ENCODE measurements at places on chromosomes 3 and 15.

DNA sequence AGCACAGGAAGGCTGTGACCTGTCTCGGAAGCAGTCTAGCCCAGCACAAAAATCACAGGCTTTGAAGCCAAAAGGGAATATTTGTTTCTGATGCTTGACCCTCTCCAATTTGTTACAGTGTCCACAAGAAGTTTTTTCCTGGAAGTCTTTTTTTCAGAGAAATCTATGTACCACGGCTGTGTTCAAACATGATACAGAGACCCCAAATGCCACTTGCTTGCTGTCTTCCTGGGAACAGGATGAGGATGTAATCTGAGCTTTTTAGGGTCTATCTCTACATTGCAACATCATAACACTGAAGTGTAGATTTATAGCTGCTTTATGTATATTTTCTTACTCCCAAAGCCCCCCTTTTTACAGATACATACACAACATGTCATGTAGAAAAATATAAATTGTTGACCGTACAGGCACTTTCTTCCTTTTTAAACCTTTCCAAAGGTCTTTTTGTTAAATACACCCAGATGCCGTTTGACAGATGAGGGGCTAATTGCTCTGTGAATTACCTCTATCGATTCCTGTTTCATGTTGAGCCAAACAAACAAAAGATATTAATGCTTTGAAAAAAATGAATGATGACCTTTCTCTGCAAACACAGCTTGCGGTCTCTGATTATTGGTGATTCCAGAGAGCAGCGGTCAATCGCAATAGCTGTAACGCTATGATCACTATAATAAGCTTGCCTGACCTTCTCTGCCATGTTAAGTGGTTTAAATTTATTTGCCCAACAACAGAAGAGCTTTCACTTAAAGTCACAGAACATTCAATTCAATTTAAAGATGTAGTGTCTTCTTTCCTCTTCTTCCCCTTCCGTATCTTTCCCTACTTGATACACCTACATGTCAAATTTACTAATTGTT, 875.9 kb upstream of the NR2F2 start:
- DNase-seq = no peak

DNA sequence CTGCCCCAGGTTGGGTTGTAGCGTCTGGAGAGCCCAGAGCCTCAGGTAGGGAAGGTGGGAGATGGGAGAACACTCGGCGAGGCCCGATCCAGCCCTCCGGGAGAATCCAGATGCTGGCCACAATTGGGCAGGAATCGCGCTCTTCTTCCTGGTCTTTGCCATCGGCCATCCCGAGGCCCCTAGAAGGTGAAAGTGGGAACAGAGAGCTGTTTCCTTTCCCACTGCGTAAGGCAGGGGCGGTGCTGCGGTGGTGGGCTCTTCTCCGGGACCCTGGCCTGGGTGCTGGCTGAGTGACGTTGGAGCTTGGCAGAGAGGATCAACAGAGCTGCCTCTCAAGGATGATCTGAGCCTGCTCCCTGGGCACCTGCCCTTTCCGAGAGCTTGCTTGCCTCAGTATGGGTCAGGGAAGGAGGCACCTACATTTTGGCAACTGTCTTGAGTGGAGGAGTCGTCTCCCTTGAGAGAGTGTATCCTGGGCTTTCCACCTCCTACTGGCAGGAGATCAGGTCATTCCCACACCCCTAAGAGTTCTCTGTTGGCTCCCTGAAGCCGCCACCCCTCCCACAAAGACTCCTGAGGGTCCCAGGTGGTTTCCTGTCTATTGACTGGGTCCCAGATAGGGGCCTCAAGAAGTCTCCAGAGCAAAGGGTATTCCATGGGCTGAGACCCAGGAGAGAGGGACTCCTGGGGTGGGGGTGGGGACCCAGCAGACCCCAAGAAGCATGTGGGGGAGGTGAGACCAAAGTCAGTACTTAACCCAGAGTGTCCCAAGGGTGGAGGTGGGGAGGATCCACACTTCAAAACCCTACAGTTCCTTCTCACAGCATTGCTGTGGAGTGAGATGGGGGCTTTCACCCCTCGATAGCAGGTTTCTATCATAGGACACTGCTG, 1.6 kb downstream of the C15orf39 start:
- no peak for DNase-seq

GRCh38 chr15:75109021-75109735, 85.8 kb downstream of the PPCDC start:
- no peak for DNase-seq

- DNase-seq = no peak
These were observed 107.9 kb downstream of the P3H2 start for GRCh38 chr3:190012784-190013183.

DNA sequence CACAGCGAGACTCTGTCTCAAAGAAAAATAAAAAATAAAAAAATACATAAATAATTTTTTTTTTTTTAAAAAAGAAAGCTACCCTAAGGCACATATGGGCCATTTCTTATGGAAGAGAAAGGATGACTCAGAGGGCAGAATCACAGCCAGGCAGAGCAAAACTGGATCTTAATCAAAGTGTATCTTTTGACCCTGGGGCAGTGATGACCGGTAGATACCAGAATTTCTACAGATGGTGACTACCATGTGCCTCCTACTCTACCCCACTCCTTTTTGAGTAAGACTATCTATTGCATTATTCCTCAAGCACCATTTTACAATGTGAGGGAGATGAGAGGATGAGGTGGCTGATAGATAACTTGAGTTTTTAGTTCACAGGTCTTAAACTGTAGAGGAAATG, 26.0 kb downstream of the TARS3 start:
- DNase-seq = no peak

GRCh38 chr15:100612539-100612938, 10.2 kb downstream of the ASB7 start:
- no peak for DNase-seq

DNA sequence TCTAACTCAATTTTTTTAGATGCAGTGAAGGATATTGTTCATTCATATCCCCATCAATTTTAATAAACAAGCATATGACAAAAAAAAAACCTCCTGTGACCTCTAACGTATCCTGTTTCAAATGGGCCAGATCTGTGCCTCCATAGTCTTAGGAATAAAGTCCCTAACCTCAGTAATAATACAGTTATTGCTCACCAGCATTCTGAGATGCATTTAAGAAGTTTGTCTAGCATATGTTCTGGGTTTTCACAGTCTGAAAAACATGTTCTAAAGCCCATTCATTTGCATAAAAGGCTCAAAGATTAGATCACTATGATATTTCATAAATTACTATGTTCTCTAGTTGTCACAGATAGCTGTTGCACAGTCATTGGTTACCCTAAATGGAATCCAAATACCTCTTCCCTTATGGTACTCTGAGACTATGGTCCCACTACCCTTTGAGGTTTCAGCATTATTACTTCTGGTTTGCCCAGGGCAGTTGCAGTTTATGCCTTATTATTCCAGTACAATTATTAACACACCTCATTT, 190.1 kb downstream of the ZIC4 start:
- DNase-seq = no peak

DNA sequence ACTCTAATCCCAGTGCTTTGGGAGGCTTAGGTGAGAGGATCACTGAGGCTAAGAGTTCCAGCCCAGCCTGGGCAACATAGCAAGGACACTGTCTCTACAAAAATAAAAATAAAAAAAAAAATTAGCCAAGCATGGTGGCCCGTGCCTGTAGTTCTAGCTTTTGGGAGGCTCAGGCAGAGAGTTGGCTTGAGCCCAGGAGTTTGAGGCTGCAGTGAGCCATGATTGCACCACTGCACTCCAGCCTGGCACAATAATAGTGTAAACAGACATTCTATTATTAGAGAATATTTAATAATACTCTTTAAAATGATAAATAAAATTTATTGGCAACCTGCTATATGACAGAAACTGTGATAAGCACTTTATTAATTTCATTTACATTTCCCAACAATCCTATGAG, 908.9 kb downstream of the TUSC7 start:
- DNase-seq = no peak

DNA sequence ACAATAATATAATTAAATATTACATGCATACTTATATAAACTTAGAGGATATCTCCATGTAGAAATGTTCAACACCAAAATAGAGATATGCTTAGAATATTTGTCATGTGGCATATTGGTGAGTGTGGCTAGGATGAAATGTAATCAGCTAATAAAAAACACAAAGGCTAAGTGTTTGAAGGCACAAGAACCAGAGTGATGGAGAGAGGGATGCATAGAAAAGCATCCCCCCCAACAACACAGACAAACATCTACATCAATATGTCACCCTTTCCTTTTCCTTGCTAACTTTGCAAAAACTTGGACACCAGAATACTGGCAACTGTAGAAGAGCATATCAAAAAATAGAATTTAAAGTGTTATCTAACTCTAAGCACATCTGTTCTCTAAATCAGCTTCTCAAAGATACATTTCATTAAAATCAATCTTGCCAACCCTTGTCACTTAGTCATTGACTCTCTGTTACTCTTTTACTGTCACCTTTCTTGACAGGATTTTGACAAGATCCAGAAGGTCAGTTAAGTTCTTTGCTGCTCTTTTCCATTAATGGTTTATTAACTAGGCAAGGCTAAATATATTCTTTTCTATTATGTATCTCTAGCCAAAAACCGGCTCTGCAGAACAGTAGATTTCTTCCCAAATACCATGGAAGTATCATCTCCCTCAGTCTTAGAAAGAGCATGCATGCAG, 695.9 kb downstream of the OTOL1 start:
- DNase-seq = no peak

DNA sequence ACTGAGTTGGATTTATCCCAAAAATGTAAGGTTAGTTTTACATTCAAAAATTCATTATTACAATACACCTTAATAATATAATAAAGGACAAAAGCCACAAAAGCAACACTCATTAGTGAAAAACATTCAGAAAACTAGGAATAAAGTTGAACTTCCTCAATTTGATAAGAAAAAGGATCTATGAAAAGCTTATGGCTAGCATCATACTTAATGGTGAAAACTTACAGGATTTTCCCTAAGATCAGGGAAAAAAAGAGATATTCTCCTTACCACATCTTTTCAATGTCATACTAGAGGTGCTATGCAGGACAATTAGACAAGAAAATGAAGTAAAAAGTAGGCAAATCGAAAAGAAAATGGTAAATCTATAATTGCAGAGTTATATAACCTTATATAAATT, 279.9 kb downstream of the CGGBP1 start:
- no peak for DNase-seq

- DNase-seq = no peak
These were observed 155.7 kb downstream of the DOCK3 start for GRCh38 chr3:50830451-50830850.

GRCh38 chr3:59318881-59319280, 269.1 kb upstream of the CFAP20DC start:
- DNase-seq = no peak

- no peak for DNase-seq
These were observed 54.4 kb downstream of the DNAH1 start for GRCh38 chr3:52370531-52370930.

GRCh38 chr15:68028137-68028887, 25.8 kb upstream of the PIAS1 start:
- no peak for DNase-seq

GRCh38 chr3:168002786-168003368, 92.8 kb downstream of the GOLIM4 start:
- DNase-seq = no peak

GRCh38 chr15:46413799-46414198, 779.0 kb downstream of the SQOR start:
- DNase-seq = no peak

DNA sequence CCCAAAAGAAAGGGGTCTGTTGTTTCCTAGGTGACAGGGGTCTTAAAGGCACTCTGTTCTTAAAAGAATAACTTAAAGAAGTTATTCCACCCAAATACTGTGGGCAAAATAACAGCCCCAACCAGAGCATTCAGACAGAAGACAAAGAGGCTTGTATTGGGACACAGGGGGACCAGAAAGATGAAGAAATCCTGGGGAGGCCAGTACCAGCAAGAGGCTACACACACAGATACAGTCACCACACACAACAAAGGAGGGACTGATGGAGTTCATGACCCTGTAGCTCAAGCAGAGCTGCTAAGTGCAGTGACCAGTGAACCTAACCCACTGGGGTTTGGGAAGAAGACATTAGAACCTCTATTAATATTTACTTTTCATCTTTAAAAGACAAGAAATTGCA, 59.0 kb downstream of the MTHFS start:
- DNase-seq = no peak

DNA sequence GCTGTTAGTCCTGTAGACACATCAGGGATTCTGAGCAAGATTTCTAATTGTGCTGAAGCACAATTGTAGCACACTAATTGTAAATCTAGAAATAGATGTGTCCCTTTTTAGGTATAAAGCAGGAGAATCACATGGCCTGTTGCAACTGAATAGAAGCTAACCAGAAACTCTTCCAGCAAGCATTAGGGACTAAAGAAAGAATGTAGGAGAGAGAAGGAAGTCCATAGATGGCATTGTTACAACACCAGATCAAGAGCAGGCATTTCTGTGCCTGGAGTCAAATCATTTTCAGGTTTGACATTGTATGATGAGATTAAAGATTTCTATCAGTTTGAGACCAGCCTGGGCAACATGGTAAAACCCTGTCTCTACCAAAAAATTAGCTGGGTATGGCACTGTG, 27.4 kb downstream of the CALML4 start:
- no peak for DNase-seq

GRCh38 chr15:89926158-89926557, 13.4 kb upstream of the ARPIN start:
- DNase-seq = no peak

GRCh38 chr3:70150599-70150998, 151.1 kb downstream of the SAMMSON start:
- no peak for DNase-seq

- DNase-seq = no peak
These were observed 289.7 kb downstream of the RPLP1 start for GRCh38 chr15:69742361-69742760.

DNA sequence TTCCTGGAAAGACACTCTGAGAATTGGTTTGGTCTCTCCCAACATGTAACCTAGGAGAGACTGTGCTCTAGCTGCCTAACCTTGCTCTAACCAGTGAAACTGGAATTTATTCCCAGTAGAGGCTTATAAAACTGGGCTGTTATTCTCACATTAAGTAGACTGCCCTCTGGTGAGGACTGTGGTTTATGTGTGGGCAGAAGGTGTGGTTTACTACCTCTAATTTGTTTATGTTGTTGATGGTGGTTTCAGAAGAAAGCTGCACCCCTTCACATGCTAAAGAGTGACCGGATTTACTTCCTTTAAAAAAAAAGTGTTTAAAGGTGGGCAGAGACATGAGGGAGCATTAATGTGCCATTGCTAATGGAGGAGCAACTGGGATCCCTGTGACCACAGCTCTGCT, 273.2 kb downstream of the MECOM start:
- no peak for DNase-seq

DNA sequence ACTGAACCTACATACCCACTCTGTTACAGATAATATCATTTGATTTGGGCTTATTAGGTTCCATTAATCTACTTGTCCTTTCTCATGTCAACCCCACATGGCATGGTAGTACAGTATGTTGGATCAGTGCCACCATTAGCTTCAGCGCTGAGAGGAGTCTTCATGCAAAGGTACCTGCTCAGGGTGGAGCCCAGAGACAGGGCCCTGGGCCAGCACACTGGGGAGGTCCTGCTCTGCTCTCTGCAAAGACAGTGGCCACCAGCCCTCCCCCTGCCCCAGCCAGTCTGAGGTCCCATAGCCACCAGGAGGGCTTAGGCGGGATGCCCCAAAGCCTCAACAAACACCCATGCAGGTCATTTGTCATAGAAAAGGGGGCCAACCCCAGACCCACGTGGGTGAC, 71.0 kb downstream of the ATP10A start:
- no peak for DNase-seq

Data from right renal pelvis (tissue), 4 donors.